Fibroblast of skin of abdomen (primary cell): ENCODE measurements at places on chromosomes 11 and 22.

DNA sequence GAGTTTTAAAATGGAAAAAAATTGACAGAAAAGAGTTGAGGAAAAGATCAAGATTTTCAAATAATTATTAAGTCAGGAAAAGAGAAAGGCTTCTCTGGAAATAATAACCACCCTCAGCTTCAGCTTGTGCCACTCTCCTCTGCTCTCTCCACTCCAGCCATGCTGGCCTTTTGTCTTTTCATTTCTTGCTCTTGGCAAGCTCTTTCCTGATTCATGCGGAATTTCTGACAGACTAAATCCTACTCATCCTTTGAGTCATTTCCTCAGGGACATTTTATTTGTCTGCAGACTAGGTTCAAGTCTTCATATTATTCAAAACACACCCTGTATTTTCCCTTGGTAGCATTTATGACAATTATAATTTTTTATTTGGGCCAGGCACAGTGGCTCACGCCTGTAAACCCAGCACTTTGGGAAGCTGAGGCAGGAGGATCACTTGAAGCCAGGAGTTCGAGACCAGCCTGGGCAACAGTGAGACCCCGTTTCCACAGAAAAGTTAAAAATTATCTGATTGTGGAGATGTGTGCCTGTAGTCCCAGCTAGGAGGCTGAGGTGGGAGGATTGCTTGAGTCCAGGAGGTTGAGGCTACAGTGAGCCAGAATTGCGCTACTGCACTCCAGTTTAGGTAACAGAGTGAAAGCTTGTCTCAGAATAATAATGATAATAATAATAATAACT is 7.8 kb upstream of the P4HA3 start:
- peak; percentile 95 for DNase-seq

- no peak for DNase-seq
Observed at GRCh38 chr11:71146846-71147245, 105.5 kb downstream of the SHANK2 start.

DNA sequence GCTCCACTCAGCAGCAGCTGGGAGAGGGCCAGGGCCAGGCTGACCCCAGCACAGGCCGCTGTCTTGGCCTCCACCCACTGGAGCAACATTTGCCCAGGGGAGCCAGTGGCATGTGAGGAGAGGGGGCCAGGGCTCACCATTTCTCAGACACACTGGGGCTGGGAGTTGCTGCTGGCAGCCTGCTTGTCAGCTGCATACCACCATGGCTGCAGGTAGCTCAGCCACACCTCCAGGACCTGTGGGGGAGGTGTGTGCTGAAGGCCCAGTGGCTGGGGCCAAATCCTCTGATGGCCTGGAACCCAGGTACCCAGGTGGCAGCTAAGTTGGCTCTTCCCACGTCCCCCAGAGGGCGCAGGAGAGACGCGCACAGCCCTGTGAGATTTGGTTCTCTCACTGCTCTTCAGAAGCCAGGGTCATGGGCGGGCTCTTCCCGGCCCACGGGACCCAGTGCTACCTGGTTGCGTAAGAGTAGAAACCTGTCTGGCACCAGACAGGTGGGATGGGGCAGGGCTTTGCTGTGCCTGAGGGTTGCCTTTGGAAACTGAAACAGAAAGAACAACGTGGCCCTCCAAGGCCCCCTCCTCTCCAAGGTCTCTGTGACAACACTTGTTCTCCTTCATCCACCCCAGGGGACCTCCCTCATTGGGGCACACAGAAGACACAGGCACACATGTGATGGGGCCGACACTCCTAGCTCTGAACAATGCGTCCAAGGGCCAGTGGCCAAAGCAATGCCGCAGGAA is 98.8 kb downstream of the MED15 start:
- peak; percentile 40 for DNase-seq

- DNase-seq, result no peak
Observed at GRCh38 chr22:39525658-39525975, 5.3 kb downstream of the ATF4 start.

DNA sequence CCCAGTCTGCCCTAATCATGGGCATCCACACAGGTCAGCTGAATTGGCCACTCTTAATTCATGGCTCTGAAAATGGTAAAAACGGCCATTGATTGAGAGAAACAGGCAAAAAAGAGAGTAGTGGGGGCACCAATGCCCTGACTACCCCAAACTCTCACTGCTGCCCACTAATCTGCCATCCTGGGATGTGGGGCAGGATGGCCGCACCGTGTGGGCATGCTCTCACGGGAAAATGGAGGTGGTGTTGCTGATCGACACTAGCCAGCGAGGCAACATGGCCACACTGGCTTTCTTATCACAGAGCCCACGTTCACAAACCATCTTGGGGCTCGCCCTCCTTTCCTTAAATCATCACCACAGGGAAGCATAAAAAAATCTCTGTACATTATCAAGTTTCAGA is 11.2 kb upstream of the TUB start:
- DNase-seq, result no peak

DNA sequence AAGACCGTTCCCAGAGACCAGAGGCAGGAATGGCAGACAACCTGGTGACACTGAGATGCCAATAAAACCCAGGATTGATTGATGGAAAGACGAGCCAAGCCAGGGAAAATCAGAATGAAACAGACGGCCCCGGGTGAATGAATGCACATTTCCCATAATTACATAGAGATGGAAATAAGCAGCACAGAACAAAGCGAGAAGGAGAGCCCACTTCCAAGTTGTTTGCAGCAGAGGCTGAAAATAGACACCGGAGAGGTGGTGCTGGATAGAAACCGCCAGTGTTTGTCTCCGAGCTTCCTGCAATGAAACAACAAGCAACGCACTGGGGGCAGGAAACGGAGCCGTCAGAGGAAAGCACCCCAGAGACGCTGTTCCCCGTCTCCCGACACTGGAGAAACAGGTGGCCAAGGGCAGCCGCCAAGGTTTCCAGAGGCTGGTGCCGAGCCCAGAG is 406.8 kb downstream of the SHANK2 start:
- no peak for DNase-seq

DNA sequence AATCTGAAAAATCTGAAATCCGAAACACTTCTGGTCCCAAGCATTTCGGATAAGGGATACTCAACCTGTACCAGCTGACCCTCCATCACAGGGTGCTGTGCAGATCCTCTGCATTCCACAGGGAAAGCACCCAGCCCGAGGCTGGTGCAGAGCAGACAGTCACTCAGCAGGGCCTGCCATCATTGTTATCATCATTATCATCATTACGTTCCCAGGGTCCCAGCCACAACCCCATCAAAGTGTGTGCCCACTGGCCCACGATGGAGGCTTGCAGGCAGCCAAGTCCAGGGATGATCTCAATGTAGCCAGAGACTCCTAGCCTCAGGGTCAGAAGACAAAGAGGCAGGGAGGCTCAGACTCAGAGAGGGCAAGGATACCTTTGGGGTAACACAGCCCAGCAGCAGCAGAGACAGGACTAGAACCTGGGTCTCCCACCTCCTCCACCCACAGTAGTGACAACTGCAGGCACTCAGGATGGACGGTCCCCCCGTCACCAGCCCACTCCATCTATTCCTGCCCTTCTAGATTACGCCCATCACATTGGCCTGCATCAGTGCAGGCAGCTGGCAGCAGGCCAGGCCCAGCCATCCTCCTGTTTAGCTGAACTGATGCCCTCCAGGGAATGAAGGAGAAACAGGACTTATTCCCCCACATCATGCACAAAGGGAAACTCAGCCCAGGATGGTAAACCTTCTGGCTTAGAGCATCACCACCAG is 10.3 kb downstream of the GAL3ST1 start:
- no peak for DNase-seq

DNA sequence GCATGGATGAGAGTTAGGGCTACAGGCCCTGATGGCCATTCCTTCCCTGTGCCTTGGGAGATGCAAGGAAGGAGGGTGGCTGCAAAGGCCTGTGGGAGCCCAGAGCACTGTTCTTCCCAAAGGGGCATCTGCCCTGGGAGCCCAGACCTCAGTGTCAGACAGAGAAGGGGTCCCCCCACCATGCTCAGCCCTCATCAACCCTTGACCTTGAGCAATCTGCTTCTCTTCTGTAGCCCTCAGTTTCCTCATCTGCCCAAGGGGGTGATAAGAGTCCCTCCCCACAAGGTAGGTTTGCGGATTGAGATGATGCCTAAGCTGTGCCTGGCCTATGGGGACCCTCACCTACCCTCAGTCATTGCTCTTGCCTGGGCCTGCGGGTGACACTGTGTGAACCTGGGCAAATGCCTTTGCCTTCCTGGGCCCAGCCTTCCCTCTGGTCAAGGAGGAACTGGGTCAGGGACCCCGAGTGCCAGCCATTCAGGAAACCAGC is 47.5 kb downstream of the IGLL5 start:
- no peak for DNase-seq

- DNase-seq, result peak; percentile 14
Observed at GRCh38 chr22:41799486-41800347, 762 bp upstream of the CCDC134 start.

GRCh38 chr11:4385978-4386740 is 7.3 kb downstream of the TRIM21 start:
- DNase-seq, result no peak

GRCh38 chr11:126989942-126990715 is 10.4 kb downstream of the KIRREL3 start:
- peak; percentile 80 for DNase-seq

DNA sequence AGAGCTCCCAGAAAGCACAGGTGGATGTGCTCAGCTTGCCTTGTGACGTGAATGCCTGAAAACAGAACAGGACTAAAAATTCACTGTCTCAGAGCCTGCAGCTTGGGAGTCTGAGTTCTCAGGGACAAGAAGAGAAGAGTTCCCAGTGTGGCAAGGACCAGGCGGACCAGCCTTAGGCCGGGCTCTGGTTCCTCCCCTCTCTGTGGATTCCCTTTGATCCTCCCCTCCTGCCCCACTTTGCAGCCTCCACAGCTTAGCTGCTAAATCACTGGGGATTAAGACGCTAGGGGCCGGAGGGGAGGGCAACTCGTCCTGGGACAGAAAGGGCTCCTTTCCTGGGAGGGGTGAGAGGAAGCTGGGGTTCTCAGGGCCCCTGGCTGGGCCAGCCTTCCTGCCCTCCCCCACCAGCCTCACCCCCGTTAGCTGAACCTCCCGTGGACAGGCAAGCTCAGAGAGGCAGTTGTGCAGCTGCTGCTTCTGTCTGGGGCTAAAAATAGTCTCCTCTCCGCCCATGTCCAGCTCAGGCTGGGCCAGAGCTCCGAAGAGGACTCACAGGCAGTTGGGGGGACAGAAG is 29.9 kb upstream of the JAM3 start:
- no peak for DNase-seq

DNA sequence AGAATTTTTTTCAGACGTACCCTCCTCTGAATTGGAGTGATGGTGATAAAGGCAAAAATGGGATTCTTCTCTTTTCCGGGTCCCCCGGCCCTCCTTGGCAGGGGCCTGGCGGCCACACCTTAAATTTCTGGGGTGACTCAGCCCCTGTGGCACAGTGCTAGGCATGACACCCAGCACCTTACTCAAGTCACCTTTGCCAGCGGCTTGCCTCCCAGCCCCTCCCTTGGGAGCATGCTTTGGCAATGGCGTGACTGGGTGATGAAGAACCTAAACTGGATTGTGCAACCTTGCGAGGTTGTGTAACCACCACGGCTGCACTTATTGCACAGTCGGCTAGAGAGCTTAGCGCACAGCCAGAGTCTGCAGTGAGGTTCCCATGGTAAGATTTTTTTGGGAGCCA is 16.2 kb upstream of the LDLRAD3 start:
- DNase-seq, result peak; percentile 38

DNA sequence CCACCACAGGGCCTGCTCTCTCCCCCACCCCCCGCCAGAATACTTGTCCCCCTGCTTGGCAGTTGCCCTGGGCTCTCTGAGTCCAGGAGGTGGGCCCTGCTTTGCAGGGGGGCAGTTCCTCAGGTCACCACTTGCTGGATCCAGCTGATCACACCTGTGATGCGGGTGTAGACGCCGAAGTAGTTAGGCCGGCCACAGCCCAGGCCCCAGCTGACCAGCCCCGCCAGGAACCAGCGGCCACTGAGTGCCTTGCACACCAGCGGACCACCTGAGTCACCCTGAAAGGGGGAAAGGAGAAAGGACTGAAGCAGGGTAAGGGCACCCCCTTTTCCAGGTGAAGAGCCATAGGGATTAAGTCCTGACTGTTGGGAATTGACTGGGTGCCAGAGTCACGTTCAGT is 14.4 kb downstream of the KCTD17 start:
- DNase-seq, result no peak

DNA sequence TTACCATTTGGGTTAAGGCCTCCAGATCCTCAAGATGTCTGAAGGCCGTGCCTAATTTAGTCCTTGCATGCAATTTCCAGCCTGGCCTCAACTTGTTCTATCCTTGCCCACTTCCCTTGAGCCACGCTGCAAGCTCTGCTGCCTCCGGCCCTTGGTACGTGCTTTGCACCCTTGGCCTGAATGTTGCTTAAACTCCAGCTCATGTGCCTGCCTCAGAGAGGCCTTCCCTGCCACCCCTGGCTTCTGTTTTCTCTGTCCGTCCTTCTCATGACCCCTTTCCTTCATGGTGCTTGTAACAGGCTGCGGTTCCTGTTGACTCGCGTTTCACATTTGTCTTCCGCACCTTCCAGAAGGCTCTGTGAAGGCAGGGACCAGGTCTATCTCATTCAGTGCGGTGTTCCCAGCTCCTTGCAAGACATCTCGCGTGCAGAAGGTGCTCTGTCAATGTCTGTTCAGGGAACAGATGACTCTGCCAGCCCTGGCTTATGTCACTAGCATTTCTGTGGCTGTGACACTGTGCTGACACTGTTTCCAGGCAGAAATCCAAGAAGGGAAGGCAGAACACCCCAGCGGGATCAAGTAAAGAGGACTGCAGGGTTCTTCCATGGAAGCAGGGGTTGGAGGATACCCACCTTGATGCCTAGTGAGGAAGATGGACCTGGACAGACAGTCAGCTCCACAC is 61.8 kb downstream of the FBLN1 start:
- no peak for DNase-seq
